Sigmoid colon (tissue), 7 donors: ENCODE measurements at places on chromosomes 3 and 15. TPM values are rescaled to one million over a fixed set of nuclear protein-coding genes. Genes with fewer than 3 reads are reported as not detected.

PPP2R3A gene
- 49.0 TPM for total RNA-seq

DNA sequence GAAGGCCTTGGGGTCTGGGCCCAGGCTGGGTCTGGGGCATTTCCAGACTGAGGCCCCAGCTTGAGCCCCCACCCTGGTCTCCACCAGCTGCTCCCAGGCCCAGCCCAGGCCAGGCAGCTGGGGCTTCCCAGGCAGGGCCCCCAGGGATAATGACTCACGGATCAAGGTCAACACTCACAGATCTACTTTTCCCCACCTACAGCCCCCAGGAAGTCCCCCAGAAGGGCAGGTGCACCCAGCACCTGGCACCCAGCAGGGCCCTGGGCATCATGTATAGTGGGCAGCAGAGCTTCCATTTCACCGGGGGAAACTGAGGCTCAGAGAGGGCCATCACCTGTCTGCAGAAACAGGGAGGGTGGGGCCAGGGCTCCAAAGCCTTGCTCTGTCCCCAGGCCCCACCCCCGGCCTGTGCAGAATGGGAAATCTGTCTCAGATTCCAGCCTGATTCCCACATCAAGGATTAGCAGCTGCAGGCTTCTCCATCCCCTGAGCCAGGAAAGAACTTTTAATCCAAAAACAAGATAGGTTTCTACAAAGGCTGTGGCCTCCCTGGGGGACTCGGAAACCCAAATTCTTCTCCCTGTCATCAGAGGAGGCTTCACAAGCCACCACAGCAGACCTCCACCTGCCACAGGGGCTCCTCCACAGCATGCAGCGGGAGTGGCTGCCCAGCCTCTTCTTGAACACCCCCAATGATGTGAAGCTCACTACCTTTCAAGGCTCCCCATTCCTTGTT lies 49.8 kb downstream of the IQSEC1 start:
- no peak for DNase-seq

DNA sequence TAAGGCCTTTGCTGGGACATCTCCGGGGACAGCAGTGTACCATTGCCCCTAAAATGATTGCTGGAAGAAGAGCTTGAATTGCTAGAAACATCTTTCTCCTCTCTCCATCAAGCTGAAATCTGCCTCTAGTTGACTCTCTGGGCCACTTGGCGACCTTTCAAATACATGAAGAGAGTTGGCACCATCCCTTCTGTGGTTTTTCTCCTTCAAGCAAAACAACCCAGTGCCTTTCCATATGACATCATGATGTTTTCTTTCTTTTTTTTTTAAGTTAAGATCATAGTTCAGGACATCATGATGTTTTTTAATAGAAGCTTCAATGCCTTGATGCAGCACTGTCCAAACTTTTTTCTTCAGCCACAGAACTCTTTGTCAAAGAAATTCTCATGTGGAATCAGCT lies 144.0 kb upstream of the PTPRG start:
- no peak for DNase-seq

GRCh38 chr3:187072511-187072910 lies 66.8 kb downstream of the RPL39L start:
- no peak for DNase-seq

GRCh38 chr3:177676947-177677587 lies 479.8 kb upstream of the TBL1XR1 start:
- DNase-seq = no peak

DNA sequence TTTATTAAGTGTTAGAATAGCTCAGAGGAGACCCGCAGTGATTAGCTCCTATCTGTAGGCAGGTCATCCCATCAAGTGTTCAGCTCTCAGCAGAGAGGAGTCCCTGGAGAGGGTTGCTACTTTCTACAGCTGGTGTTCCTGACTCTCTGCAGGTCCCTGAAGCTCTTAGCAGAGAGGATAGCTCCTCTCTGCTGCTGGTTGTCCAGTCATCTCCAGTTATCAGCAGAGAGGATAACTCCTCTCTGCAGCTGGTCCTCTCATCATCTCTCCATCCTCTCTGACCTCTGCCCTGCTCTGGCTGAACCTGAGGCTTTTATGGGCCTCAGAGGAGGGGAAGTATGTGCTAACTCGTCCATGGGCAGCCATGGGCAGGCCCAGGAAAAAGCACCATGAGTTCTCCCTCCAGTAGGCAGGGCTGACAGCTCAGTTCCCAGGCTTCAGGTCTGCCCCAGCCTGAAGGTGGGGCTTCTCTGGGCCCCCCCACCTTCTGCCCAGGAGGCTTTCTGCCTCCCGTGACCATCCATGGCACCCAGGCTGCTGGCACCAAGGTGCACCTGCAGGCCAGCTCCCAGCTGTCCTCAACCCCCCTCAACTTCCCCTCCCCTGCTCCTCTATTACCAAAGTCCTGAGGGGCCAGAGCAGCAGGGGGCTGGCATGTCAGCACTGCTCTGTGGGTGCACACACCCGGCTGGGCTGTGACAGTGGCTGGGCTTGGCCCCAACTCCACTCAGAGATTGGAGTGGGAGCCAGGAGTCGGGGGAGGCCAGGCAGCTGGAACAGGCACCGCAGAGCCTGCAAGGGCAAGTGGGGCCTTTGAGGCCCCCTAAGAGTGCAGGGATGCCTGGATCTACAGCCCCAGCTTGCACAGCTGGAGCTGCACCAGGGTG lies 98.9 kb upstream of the FRMD4B start:
- DNase-seq = no peak
